ENCODE measurements at places on chromosomes 6 and 20.

DNA sequence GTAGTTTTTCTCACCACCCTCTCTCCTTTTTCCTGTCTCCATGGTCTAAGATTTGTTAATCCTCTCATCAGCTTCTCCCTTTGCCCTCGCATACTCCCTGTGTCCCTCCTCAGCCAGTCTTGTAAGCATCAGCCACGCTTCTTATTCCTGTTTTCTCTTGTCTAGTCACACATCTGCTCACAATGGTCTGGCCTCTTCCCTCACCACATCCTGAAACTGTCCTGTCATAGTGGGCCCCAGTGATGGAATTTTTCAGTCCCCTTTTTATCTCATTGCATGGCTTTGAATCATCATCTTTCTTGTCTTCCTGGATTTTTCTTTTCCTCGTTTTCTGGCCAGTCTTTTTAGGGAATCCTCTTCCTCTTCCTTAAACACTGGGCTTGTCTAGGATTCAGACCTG, 57.2 kb downstream of the GFRA4 start:
- DNase-seq, result no peak

DNA sequence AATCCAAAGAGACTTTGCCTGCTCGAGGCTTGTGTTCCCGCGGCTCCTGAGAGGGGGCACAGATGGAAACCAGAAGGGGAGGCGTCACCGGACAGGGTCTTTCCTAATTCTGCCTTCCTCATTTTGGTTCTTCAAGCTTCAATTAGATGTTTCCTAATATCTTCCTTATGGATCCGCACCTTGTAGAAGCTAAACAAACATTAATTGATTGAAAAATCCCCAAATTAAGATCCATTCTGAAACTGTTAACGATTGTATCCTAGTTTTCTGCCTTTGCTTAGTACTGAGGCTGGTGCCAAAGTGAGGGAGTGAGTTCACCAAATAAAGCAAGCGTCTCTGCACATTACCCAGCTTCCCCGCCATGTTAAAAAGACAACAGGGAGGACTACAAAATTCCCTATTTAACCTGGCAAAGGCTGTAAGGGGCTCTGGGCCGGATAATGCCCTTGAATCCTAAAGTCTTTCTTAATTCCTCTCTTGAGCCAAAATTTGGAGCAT, 123.2 kb downstream of the GPX5 start:
- no peak for DNase-seq

DNA sequence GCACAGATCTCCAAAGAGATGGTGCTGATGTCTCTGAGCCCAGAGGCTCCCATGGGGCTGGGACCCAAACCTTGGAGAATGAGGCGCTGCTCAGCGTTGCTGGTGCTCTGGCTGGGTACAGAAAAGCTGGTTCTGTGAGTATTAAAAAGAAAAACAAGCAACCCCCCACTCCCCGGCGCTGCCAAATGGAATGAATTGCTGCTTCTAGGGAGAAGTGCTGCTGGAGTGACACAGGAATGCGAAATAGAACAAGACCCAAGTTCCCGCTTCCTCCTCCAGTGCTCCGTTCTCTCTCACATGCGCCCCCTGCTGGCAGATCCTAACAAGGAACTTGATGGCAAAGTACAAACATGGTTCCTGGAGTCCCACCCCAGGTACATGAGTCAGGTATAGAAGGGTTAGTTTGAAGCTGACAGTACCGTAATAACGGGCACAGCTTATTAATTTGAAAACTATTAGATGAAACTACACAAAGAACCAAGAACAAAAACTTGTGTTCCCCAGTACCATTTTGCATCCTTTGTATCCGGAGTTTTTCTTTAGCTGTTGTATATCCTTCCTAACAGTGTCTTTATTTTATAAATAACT, 2.1 kb upstream of the DDX27 start:
- DNase-seq, result peak; percentile 95

DNA sequence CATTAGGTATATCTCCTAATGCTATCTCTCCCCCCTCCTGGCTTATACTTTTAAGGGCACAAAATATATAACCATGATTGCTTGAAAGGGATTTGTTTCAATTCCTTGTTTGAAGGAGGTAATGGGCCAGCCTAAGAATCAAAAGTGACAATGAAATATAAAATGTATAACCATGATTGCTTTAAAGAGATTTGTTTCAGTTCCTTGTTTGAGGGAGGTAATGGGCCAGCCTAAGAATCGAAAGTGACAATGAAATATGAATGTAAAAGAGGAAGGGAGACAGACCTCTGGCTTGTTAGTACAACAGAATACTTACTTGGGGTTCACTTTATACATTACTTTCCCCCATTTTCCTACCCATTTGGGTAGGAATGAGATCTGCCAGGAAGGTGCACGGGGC, 55.5 kb downstream of the FOXC1 start:
- no peak for DNase-seq

DNA sequence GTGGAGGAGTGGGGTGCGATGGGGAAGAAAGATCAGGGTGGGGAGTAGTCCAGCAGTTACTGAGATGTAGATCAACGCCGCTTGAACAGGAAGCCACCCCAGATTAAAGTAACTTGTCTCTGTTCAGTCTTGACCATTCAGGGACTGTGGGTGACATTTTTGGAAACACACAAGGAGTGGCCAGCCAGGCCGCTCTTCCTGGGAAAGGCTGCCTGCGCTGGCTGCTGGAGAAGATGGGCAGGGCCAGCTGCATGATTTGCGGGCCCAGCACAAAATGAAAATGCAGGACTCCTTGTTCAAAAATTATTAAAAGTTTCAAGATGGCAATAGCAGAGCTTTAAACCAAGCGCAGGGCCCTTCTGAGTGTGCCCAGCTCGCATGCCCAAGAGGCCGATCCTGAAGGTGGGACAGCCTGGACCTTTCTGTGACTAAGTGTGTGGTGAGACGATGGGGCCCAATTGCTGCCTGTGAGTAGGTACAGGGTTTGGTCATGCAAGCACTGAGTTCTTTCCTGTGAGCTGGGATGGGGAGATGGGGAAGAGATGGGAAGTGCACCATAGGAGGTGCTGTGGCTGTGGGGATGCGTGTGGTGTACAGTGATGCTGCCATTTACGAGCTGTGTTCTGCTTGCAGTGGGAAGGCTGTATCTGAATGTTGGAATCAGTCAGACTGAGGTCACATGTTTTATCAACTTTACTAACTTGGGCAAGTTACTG, 51.3 kb downstream of the DAAM2 start:
- no peak for DNase-seq

- DNase-seq, result no peak
These were observed 2.1 kb downstream of the MAPK13 start for GRCh38 chr6:36132246-36132895.

GRCh38 chr20:49964964-49965780, 17.6 kb upstream of the SNAI1 start:
- DNase-seq, result peak; percentile 43

DNA sequence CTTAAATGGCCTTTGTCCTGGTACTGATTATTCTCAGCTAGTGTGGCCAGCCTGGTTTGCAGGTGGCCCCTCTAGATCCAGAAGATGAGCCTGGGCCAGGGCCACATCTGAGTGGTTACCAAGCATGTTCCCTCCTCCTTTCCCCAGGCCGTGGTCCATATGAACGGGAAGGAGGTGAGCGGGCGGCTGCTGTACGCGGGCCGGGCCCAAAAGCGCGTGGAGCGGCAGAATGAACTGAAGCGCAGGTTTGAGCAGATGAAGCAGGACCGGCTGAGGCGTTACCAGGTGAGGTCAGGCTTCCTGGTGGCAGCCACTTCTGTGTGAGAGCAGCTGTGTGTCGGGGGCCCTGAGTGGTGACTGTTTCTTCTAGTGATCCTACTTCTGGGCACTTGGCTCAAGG, 11.6 kb downstream of the PABPC1L start:
- no peak for DNase-seq

- peak; percentile 20 for DNase-seq
These were observed 106.1 kb downstream of the NOL4L start for GRCh38 chr20:32479012-32479411.

- DNase-seq, result no peak
These were observed 338.7 kb upstream of the ARID1B start for GRCh38 chr6:156438350-156438923.

DNA sequence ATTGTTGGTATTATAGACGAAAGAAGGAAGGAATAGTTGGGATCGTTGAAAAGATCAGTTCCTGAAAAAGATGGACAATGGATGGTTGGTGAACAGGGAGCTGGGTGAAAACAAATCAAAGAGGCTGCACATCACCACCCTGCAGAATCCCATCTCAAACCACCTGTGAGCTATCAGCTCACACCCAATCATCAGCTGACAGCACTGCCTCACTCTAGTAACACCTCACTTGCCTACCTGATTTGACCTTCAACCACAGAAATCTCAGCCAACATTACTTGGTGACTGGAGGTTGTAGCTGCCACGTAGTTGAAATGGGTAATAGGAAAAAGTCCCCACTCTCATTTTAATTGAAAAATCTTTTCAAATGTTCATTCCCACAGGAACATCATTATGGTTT, 101.8 kb upstream of the DST start:
- no peak for DNase-seq

- no peak for DNase-seq
These were observed 24.8 kb downstream of the C6orf62 start for GRCh38 chr6:24694198-24694597.

DNA sequence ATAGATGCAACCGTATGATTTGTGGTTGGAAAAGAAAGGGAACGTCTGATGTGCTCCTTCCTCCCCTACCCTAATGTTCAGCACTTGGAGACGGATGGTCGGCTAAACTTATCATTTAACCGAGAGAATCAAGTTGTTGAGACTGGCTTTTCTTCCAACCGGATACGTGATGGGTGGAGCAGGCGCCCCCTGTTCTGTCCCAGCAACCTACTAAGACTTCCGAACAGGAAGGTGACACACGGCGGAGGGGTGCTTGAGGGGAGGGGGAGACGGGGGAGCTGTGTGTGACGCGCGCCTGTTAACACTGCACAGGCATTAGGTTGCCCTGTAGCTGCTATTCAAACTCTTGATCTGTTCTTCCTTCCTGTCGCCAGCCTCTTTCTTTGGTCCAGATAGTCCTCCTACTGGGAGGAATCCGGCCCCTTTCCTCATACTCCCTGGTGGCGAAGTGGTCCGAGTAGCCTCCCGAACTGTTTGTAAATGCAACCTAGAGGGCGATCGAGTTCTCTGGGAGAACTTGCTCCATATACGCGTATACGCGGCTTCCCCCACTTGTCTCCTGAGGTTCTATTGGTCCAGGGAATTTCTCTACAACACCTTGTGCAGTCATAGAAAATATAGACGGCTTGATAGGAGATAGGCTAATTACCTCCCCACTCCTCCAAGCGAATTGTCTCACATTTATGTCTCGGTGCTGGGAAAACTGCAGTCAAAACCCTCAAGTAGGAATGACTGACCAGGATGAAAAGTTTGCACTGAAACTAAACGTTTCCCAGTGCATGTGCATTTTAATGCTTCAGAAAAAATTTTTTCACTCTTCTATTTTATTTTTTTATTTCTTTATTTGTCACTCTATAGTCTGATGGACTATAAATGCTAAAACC, 126.0 kb upstream of the SLC2A12 start:
- DNase-seq, result peak; percentile 90

GRCh38 chr6:95117236-95117635, 460.1 kb upstream of the MANEA start:
- no peak for DNase-seq

GRCh38 chr6:148557796-148558321, 189.0 kb upstream of the UST start:
- DNase-seq, result no peak

GRCh38 chr6:144411531-144412165, 126.5 kb downstream of the UTRN start:
- no peak for DNase-seq

DNA sequence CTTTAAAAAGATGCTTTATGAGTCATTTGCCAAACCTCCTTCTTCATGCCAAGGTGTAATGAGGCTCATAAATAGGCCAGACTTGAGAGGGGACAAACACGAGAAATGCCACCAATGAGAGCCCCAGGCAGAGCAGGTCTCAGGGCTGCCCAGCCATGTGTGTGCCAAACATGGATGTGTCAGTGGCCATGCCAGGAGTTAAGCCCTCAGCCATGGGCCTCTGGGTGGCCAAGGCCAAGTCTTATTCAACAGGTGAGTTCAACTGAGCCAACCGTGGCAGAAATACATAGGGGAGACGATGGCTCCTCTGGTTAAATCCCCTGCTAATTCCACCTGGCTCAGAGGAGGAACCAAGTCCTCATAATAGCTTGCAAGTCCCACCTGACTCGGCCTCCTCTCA, 358.8 kb downstream of the PREX1 start:
- DNase-seq, result no peak

Data from activated naive CD4-positive, alpha-beta T cell treated with anti-CD3 and anti-CD28 coated beads, Interleukin-2, amount 10 ng/mL, durations not matched to agents 7 days and 5 days (primary cell).